Lower lobe of right lung (tissue), 2 donors: ENCODE measurements at places on chromosomes 7 and 10. TPM values are rescaled to one million over a fixed set of nuclear protein-coding genes. Genes with fewer than 3 reads are reported as not detected.
A peak's percentile ranks its signal among the peaks of the same experiment; 100 is the strongest.

C10orf67 gene
- 1.2 TPM for total RNA-seq

WDR86 gene
- total RNA-seq: 4.4 TPM

POLR2J2 gene
- 14.8 TPM for total RNA-seq

NRCAM gene
- 2.6 TPM for total RNA-seq

GARIN1A gene
- 3.4 TPM for total RNA-seq

FAM149B1 gene
- total RNA-seq: 23.5 TPM

ADCY1 gene
- 2.4 TPM for total RNA-seq

CPA2 gene
- not detected for total RNA-seq

- no peak for DNase-seq
These were observed 30.7 kb upstream of the EPC1 start for GRCh38 chr10:32377458-32378259.

GRCh38 chr10:114685456-114685855 is 27.4 kb upstream of the ABLIM1 start:
- no peak for DNase-seq

DNA sequence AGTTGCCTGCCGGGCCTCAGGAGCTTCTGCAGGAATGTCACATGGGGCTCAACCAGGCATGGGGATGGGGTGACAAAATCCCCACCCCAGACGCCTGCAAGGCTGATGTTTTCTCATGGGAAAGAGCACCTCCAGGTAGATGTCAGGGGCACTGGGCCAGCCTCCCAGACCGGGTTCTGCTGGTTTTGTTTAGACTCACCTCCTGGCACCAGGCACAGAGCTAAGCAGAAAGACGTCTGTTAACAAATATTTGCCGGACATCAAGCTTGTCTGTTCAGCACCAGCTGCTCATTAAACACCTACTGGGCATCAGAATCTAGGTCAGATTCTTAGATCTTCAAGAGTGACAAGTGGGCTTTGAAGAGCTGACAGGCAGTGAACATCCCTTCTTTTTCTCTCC is 34.9 kb upstream of the TCERG1L start:
- no peak for DNase-seq

DNA sequence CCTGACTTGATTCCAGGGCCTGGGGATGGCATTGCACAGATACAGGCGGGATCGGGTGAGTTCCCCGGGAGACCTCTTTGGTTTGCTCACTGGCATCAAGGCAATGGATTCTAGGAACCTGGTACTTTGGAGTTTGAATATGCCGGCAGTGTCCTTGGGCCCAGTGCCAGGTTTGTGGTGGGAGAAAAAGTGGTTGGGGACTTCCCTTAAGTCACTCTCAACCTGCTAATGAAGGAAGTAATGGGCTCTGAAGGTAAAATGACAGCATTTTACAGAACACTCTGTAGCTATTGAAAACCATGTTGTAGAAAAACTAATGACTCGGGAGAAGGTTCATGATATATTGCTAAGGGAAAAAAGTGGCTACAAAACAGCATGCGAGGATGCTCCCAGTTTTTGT is 129.9 kb downstream of the CFAP58 start:
- DNase-seq: no peak

- DNase-seq: no peak
These were observed 83.9 kb upstream of the FGFR2 start for GRCh38 chr10:121681997-121682687.

- DNase-seq: no peak
These were observed 251.0 kb upstream of the NPSR1 start for GRCh38 chr7:34406848-34407530.

DNA sequence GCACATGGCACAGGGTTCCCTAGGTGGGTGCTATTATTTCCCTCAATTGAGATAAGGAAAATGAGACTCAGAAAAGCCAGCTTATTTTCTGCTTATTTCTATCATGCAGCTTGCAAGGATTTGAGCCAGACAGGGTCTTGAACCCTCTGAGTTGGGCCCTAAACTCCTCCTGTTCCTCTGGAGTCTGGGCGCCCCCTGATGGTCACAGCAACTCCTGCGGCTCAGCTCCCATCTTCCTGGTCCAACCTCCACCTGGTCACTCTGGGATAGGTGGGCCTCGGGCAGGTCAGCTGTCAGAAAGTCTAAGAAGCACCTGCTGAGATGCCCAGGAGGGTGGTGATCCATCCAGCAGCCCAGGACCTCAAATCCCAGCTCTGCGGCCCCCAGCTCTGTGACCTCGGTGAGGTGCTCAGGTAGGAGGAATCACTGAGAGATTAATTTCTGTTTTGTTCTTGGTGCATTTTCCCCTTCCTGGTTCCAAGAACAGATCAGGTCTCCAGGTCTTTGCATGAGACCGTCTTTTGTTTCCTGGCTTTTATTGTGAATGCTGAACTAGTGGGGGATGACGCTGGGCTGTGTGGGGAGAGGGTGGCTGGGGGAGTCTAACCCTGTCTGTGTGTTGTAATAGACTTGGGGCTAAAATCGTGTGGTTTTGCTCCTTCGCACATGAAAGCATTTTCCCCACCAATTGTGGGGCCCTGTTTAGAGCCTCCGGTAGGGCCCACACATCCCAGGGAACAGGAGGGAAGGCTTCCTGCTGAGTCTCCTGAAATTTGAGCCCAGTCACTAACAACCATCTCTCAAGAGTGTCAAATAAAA is 32.8 kb downstream of the TMEM130 start:
- DNase-seq: no peak

DNA sequence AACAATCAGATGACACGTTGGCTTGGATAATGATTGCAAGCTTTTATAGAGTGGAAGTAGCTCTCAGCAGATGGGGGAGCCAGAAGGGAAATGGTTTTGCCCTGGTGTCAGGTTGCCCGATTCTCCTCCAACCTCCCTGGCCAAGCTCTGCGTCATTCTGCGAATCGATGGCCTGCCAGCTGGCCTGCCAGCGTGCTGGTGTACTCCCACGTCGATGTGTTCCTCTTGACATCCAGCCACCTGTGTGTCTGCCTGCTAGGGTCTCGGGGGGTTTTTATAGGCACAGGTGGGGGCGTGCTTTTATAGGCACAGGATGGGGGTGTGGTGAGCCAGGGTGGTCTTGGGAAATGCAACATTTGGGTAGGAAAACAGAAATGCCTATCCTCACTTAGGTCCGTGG is 4.6 kb downstream of the NET1 start:
- no peak for DNase-seq

DNA sequence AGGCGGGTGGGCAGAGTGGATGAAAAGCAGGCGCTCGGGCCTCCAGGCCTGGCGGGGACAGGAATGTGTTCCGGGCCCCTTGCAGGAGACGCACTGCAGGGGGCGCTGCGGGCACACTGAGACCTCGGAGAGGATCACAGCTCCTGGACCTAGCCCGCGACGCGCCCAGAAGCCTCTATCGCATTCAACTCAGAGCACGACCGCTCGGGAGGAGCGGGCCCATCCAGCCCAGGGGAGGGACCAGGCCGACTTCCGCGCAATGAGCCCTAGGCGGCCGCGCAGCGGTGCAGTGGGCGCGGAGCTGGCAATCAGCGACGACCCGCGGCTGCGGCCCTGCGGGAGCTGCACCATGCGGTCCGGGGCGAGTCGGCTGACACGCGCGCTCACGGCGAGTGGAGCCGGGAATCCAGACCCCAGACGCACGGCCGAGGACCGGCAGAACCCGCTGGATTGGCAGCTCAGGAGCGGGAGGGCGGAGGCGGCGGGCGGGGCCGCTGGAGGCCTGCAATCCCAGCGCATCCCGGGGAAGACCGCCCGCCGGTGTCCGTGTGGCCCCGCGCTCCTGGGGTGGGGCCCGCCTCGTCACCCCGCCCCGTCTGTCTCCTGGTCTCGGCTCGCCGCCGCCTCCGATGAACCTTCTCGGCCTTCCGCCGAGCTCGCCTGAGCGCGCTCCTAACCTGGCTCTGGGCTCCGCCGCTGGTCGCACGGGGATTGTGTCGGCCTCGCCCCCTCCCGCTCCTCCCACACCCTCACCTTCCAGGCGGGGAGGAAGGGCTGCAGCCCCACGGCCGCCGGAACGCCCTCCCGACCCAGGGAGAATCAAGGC is 33.5 kb upstream of the GRID1 start:
- peak; percentile 96 for DNase-seq

- peak; percentile 38 for DNase-seq
These were observed 6.4 kb downstream of the KNDC1 start for GRCh38 chr10:133166504-133166827.

GRCh38 chr10:117135026-117135372 is 3.1 kb downstream of the VAX1 start:
- DNase-seq: no peak

- no peak for DNase-seq
These were observed 50.9 kb downstream of the ICA1 start for GRCh38 chr7:8210845-8211724.

GRCh38 chr10:64537928-64538327 is 1016.7 kb downstream of the REEP3 start:
- DNase-seq: no peak

- no peak for DNase-seq
These were observed 41.1 kb downstream of the C10orf120 start for GRCh38 chr10:122658356-122659049.

- DNase-seq: no peak
These were observed at the start of gene OPALIN for GRCh38 chr10:96358851-96359540. Gene OPALIN, minus strand, starts transcription at chr10:96359002. Its CDS starts 106 bp downstream, at chr10:96358896.

GRCh38 chr10:69317175-69317604 is 38.9 kb downstream of the HK1 start:
- no peak for DNase-seq

- no peak for DNase-seq
These were observed 943 bp upstream of the SLC18A2 start for GRCh38 chr10:117239721-117240620.
